ENCODE measurements at places on chromosomes 4 and X.

- DNase-seq = no peak
Measured at GRCh38 chr4:73850261-73850970, 2.7 kb upstream of the PF4V1 start.

DNA sequence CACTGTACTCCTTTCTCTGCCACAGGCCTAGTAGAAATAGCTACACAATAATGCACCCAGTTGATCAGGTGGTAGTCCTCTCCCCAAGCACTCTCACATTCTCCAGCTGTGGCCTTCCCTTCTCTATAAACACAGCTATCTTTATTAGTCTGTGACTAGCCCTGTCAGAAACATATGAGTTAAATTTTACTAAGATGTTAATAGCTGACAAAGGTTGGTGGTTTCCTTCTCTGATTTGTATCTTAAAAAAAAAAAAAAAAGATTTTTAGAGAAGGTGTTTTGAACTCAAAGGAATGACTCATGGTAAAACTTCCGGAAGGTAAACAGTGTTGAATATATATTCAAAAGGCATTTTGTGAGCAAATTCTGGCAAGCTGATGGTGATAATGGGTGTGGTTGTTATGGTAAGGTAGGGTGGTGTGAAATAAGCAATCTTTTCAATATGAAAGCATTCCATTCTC lies 327.4 kb downstream of the PPP3CA start:
- DNase-seq = no peak

DNA sequence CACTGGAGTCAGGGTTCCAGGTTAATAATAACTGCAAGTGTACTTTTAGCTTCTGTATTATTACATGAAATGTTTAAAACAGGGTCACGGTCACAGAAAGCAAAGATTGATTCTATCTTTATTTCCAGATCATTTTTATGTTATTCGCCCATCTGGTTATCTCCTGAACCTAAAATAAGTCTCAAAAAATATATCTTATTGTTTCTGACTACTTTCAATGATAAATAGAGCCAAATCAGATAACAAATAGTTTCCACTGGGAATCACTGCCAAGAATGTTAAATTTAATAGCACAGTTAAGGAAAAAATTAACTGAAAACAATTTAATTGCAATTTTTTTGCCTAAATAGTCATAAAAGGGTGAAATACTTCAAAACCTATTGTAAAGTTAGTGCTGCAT lies 17.2 kb upstream of the VEGFD start:
- no peak for DNase-seq

DNA sequence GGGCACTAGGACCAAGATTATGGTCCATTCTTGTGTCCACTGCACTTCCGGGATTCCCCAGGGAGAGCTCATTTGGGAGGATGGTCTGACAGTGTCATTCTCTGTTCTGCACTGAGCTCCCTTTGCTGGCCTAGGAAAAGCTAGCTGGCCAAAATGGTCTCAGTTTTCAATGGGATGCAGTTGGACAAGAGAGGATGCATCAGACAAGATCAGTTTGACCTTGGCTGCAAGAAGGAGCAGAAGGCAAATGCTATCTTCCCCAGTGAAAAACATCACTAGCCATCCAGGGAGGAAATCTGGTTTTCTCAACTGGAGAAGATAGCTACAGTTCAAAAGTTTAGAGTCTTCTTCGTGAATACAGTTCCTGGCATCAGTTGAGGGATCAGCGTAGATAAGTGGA lies 221.1 kb downstream of the PTTG2 start:
- DNase-seq = no peak

DNA sequence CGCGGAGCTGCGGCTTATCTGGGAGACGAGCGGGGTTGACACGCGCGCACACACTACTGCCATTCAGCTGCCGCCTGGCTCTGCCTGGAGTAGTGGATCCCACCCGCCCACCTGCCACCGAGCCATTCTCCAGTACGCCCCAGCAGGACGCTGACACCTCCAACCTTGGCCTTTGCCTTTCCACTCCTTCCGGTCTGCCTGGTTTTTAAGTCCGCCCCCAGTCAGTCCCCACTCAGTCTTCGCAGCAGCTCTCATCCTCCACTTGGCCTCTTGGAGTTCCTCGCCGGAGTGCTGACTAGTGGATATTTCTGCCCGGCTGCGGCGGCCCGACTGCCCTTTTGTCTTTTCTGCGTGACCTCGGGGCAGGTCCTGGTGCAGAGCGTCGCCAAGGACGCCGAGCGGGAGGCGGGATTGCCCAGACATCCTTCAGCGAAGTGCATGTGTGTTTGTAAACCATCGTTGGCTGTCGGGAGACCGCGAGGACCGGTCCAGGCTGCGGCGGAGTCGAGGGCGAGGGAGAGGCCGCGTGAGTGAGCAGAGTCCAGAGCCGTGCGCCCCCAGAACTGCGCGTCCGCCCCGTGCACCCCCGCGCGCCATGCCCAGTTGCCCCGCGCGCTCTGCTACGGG lies 1.1 kb downstream of the SLIT2 start:
- DNase-seq = no peak

DNA sequence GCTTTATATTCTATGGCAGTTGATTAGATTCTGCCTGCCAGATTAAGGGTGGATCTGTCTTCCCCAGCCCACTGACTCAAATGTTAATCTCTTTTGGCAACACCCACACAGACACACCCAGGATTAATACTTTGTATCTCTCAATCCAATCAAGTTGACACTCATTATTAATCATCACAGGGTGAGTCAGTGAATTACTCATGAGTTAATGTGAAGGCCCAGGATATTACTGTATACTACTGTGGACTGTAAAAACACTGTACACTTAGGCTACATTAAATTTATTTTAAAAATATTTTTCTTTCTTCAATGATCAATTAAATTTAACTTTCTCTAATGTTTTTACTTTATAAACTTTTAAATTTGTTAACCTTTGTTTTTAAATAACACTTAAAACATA lies 87.7 kb downstream of the NAP1L3 start:
- DNase-seq = no peak

- DNase-seq = no peak
Measured at GRCh38 chrX:40247848-40248622, 150.3 kb upstream of the BCOR start.

GRCh38 chr4:135731682-135732081 lies 1530.1 kb upstream of the PABPC4L start:
- no peak for DNase-seq

- no peak for DNase-seq
Measured at GRCh38 chrX:120568035-120568434, 7.3 kb upstream of the CUL4B start.

- DNase-seq = no peak
Measured at GRCh38 chr4:41452484-41453225, 85.3 kb upstream of the LIMCH1 start.

DNA sequence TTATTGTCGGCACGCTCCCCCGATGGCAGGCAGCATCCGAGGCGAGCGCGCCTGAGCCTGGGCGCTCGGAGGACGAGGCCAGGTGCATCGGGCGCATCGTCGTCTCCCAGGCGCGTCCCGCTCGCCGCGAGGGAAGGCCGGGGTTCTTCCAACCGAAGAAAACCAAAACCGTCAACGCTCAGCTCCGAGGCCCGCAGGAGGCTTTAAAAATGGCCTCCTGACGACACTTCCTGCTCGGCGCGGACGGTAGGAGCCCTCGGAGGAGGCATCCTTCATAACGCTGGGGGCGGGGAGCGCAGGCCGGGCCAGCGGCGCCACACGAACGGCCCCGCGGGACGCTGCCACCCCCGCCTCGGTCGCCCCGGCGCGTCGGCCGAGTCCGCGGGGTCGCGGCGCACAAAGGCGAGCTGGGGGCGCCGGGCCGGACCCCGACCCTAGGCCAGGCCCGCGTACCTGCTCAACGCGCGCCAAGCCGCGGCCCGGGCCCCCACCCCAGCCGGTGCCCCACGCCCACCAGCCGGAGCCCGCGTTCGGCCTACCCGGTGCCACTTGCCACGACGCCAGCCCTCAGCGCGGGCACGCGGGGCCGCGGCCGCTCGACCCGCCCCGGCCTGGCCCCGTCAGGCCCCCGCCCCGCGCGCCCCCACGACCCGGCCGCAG lies 501 bp downstream of the ZNF518B start:
- no peak for DNase-seq

- no peak for DNase-seq
Measured at GRCh38 chrX:150219374-150220185, 143.5 kb upstream of the MAMLD1 start.

- DNase-seq = peak; percentile 26
Measured at GRCh38 chrX:119729408-119730201, 28.8 kb upstream of the SOWAHD start.

- peak; percentile 49 for DNase-seq
Measured at GRCh38 chr4:52037689-52038102, 403 bp downstream of the SGCB start.

GRCh38 chr4:99038213-99038612 lies 42.7 kb downstream of the METAP1 start:
- no peak for DNase-seq

DNA sequence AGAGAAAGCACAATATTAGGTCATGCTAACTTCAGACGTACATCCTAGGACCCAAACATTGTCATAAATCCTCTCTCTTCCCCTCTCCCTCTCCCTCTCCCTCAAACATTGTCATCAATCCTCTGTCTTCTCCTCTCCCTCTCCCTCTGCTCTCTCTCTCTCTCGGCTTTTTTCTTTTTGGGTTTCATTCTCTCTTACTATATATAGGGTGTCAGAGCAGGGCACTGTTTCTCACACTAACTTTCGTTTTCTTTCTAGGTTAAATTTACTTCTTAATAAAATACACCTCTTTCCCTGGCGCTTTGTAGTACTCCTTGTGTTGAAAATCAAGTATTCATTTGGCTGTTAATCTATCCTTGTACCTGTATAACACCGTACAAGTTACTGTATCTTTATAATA lies 37.0 kb upstream of the HERC5 start:
- DNase-seq = no peak

- DNase-seq = peak; percentile 91
Measured at GRCh38 chr4:40736910-40737309, 12.8 kb upstream of the NSUN7 start.

- no peak for DNase-seq
Measured at GRCh38 chr4:5220028-5220427, 168.7 kb downstream of the STK32B start.

DNA sequence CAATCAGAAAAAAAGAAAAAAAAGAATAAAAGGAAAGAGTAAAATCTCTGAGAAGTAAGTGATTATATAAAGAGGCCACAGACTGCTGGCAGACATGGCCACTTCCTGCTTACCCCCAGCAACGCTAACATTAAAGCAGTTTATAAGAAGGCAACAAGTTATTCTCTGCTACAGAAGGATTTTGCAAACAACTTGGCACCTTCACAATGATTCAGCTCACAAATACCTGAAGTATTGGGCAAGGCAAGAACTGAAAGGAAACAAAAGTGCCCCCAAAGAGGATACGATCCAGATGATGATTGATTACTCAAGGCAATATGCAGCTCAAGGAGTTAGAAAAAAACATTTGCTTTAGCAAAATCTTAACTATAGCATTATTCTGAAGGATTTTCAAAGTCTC lies 718.8 kb downstream of the KLHL13 start:
- no peak for DNase-seq

GRCh38 chr4:78308517-78308916 lies 243.1 kb upstream of the ANXA3 start:
- DNase-seq = no peak

GRCh38 chrX:112163906-112164305 lies 81.3 kb upstream of the TRPC5 start:
- no peak for DNase-seq

DNA sequence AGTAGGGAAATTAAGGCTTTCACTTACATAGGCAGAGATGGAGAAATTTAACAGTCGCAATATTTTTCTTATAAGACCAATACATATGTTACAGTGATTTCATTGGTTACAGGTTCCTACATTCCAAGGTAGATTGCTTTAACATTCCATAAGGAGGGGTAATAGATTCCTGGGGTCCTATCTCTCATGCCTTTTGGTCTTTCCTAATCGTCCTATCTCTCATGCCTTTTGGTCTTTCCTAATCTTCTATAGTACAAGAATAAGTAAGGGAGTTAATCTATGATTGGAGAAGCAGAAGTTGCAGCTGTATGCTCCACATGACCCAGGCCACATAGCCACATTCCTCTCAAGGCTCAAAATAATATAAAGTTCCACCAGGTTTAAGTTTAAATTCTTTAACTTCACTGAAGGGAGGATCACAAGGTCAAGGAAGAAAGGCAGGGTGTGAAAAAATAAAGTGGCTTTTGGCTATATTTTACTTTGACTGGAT lies 285.0 kb upstream of the BOD1L1 start:
- no peak for DNase-seq

- no peak for DNase-seq
Measured at GRCh38 chr4:179880756-179881155, 2362.4 kb upstream of the TENM3 start.

- no peak for DNase-seq
Measured at GRCh38 chr4:152038238-152038637, 277.4 kb upstream of the GATB start.

DNA sequence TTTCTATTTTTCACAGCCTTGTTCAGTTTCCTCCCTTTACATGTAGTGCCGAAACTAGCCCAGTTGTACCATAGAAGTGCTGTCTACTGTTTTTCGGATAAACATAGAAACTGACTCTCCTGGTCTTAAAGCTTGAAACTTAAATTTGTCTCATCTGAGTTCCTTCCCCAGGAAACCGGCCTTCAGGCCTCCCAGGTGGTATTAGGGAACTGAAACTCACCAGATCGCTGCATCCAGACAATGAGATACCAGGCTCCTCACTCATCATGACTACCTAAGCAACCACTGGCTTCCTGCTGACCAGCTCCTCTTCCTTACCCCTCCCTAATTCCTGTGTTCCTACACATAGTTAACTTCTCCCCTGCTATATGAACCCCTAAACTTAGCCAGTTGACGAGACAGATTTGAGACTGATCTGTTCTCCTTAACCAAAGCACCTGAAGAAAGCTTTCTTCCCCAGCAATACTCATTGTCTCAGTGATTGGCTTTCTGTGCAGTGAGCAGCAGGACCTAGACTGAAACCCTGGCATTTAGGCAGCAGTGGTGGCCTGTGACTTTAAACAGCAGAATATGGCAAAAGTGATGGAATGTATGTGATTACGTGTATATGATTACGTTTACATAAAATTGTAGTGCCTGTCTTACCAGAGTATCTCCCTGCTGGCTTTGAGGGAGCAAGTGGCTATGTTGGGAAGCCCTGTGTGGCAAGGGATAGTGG lies 959.1 kb upstream of the LCORL start:
- no peak for DNase-seq

DNA sequence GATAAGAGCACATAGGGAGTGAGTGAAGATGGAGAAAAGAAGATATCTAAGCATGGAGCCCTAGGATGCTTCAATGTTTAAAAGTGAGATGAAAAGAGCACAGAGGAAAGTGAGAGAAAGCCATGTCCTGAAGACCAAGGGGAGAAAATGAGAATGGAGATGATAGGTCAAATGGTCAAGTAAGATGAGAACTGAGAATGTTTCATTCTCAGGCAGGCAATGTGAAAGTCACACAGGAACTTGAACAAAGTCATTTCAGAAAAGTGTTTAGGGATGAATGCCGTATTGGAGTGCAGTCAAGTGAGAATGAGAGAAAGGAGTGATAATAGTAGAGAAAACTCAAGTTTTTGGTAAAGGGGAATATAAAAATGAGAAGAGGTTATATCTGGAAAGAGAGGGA lies 148.7 kb upstream of the PTCHD1 start:
- no peak for DNase-seq
